ENCODE measurements at places on chromosomes 3 and 15.

GRCh38 chr3:175233957-175234940, 375.1 kb downstream of the NAALADL2 start:
- DNase-seq: no peak

GRCh38 chr3:196440696-196441095, 8.5 kb upstream of the UBXN7 start:
- DNase-seq: peak; percentile 24

DNA sequence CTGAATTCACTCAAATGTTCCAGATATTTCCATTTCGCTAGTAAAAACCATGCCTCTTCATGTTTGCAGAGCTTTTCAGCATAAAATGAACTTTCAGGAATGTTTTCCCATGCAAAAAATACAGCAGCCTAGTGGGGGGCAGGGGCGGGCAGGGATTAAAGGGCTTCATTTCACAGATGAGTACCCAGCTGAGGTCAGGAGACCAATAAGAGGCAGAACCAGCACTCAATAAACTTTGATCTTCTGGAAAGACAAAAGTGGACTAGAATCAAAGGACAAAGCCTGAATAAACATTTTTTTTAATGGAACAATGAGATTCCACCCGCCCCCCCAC, 8.0 kb downstream of the KLHL25 start:
- DNase-seq: no peak

- peak; percentile 44 for DNase-seq
Observed at GRCh38 chr3:32414522-32415202, 23.0 kb downstream of the CMTM7 start.

DNA sequence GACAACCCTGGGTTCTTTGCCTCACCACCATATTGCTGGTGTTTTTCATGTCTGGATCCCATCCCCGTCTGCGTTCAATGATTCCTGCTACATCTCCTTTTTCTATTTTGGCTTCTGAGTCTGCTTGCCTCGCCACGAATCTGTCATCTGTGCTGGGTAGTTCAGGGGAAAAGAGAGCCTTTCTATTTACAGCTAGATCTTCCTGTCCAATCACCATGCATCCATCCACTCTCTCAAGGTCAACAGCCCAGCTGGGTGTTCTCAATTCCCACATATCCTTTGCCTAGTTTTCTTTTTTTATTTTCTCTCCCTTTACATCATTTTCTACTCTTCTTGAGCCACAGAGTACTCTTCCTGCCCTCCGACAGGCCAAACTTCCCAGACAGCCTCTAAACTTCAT, 104.8 kb upstream of the RAD18 start:
- DNase-seq: no peak

- no peak for DNase-seq
Observed at GRCh38 chr3:126205717-126206655, 25.6 kb upstream of the ALDH1L1 start.

DNA sequence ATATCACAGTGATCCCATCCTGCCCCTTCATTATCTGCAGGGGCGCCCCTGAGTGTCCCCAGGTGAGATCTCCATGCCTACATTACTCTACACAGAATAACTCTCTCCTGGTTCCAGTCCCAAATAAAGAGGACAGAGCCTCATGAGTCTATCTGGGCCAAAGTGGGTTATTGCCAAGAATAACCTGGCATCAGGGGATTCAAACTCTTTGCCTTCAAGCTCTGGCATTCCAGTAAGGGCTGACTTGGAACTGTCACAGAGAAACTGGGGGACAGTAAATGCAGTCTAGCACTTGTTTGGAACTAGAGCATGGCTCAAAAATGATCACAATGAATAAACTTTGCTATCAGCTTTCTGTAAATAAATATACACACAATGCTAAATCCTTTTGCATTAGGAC, 30.3 kb downstream of the GJD2 start:
- no peak for DNase-seq

- no peak for DNase-seq
Observed at GRCh38 chr15:58703610-58704009, 45.9 kb downstream of the ADAM10 start.

- DNase-seq: peak; percentile 72
Observed at GRCh38 chr3:117540597-117540996, 831.0 kb downstream of the TUSC7 start.

GRCh38 chr15:92130906-92131305, 262.8 kb upstream of the ST8SIA2 start:
- no peak for DNase-seq

DNA sequence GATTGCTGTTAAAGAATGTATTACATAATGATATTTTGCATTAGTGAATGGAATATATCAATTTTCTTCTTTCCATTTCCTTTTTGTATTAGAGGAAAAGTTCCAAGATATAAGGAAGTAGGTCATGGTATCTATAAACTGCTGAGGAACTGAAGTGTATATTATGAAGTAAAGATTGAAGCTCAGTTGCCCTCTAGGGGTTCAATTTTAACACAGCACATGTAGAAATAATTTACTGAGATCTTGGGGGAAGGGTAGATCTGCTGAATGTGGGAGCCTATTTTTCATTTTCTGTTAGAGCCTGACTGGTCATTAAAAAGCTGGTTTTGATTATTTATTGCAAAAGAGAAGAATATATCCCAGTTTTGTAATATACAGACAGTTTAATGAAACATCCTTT, 45.2 kb downstream of the CMC1 start:
- DNase-seq: peak; percentile 40

DNA sequence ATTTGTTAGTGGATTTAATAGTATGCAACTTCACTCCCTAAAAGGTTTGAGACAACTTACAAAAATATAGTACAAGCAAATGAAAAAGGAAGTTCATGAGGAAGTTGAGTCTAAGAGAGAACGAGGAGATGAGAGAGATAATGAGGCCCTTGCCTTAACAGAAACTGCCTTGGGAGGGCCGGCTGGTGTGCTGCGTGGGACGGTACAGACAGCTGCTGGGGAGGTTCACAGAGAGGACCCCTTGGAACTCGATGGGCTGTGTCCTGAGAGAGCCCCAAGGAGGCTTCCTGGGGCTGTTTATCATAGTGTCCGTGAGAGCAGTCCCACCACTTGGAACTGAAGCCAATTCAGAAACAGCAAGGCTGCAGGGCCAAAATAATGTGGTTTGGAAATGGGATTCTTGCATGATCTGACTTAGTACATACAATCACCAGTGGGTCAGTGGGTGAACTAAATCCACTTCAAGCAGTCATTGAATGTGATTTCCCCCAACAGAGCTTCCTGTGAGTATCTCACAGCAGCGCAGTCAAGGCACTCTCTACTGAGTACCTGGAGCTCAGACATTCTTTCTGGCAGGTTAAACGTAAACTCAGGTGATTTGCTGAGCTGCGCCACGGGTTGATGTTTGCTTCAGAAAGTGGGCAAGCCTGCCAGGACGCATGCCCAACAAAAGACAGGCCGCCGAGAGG, 90.8 kb downstream of the CRTC3 start:
- no peak for DNase-seq

DNA sequence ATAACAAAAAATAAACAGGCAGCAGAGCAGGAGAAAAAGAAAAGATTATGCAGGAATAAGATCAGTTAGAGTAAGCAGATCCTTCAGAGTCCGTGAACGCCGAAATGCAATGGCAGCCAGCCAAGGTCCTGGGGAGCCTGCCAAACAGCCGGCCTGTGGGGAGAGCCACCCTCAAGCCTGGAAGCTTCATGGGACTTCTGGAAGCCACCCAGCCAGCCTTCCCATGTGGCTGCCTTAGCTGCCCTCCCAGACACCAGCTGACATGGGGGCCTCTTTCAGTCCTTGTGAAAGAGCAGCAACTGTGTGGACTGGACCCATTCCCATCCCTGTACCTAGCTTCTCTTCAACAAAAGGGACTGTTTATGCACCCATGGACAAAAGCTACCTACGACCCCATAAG, 64.9 kb upstream of the RAD18 start:
- DNase-seq: peak; percentile 81

DNA sequence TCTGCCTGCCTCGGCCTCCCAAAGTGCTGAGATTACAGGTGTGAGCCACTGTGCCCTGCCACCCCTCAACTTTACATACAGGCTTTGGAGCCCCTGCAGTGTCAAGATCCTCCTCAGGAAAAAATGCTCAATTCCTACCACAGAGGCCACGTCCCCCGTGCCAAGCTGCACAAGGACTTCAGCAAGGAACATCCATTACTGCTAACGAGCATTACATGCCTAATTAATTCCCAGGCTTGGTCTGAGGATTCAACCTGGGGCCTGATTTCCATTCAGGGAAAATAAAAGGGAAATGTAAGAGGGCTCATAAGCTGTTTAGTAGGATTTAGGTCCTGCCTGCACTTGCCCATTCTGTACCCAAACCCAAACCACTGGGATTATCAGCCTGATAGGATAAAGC, 161.4 kb downstream of the RAB11A start:
- DNase-seq: no peak

DNA sequence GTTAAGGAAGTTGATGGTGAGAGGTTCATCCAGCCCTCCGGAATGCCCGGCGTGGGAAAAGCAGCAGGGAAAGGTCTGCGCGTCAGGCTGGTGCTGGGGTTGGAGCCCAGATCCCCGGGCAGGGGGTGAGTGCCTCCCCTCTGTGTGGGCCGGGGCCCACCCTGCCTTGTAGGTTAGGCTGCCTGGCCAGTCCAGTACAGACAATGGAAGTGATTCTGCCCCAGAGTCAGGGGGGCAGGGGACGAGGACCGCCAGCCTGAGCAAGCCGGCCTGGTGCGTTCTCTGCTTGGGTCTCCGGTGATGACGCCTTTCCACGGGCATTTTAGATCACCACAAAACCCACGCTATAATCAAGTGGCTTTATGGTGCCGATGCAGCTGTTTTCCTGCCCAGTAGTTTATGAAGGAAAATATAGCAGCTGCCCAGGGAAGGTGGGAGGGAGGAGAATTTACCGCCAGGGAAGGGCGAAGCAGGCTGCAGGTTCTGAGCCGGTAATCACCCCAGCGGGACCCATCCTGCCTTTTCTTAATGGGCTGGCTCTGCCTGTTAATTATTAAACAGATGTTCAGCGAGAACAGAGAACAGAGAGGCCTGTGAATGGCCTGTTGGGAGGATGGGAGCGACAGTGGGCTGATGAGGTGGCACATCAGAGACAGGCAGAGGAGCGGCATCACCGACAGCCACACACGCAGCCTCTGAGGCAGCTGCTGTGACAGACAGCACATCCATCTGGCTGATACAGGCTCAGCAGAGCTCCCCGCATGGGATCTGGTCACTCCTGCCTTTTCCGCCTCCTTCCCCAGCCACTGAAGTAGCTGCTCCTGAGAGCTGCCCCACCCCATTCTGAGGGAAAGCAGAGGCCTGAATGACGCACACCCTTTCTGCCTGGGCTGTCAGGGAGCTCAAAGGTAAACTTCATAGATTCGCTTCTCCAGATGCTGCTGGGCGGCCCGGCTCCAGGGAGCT, 35.2 kb downstream of the BDH1 start:
- peak; percentile 66 for DNase-seq

DNA sequence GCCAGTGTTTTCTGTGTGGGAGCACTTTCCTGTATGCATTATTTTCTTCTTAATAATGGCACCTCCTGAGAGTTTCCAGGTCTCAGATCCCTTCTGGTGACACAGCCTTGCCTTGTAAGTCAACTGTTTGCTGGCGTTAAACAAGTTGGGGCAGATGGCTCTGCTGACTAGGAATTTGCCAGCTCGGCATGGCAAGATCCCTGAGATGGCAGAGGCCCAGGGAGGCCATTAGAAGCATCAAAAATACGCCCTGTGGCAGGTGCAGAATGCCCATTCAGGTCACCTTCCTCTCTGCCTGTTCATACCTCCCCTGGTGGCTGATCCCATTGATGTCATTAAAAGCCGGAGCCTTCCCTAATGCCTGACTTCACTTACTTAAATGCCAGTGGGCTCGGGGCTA, 320.9 kb upstream of the CTDSPL start:
- no peak for DNase-seq

GRCh38 chr15:53565721-53566120, 193.7 kb downstream of the WDR72 start:
- no peak for DNase-seq

DNA sequence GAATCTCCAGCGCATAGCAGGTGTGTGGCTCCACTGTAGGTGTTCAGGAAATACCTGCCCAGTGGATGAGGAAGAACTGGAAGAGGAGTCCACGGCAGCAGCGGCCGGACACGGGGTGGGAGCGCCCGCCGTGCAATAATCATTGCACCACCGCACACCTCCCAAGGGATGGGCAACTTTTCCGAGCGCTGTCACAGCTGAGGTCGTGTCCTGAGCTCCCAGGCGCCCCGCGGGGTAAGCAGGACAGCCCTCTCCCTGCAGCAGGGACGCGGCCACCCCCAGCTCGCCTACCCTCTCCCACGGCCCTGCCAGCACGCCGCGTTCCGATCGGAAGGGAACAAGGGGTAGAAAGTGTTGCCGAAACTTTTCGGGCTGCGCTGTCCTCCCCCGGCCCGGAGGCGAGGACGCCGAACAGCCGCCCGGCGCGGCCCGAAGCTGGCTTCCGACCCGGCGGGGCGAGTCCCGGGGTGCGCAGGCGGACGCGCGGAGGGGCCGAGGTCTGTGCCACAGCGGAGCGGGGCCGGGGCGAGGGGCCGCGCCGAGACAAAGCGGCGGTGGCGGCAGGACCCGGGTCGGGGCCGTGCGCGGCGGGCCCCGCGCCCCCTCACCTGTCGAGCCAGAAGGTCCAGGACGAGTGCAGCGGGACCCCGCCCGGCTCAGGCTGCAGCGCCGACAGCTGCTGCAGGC, 475 bp downstream of the EIF4E3 start:
- no peak for DNase-seq

- peak; percentile 31 for DNase-seq
Observed at GRCh38 chr15:70715840-70716485, 47.4 kb downstream of the UACA start.

- DNase-seq: no peak
Observed at GRCh38 chr3:23051240-23052140, 151.6 kb upstream of the UBE2E2 start.

DNA sequence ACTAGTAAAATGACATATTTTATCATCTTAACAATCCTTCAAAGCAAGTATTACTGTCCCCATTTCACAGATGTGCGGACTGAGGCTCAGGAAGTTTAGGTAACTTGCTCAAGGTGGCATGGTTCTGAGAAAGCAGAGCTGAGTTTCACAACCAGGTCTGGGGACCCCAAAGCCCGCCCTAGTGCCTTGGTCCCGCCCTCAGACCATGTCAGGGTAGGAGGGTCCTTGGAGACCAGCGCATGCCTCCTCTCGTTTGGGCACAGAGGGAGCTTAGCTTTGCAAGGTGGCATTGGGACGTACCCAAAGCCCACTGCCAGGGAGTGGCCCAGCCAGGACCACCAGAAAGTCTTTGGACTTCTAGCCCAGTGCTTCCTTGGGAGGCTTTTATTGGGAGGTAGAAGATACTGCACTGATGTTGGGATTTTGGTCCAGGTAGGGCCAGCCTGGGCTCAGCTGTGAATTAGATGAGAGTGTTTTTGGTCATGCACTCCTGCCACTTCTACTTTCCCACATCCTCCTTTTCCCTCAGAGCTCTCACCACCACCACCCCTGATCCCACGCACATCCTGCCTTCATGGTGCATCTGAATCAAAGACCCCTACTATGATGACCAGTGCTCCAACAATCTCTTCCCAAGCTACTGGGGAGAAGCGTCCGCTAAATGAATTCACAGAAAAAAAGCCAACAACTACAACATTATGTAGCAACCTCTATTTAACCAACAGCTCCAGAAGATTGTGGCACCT, 307.9 kb downstream of the TLE3 start:
- DNase-seq: no peak

Measured in fibroblast of upper back skin (primary cell).